ENCODE measurements at places on chromosomes 1 and 21.

DNA sequence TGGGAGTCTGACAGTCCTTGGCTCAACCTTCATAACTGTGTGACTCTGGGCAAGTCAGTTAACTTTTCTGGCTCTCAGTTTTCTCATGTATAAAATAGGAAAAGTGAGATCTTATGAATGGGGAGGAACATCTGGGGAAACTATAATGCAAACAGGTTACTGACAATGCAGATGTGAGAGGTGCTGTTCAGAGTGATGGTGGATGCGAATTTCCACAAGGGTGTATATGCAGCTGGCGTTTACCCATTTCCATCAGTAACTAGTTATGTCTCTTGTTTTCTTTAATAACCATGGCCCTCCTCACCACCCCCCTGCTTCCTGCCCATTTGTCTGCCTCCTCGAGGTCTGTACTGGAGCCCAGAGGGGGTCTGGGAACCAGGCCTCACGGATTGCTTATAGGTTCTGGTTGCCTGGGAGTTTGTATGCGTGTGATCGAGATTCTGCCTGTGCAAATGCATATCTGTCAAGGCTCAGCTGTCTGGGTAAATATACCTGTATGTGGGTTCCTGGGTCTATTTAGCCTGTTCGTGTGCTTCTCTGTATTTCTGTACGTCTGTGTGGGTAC, 44.4 kb downstream of the AHDC1 start:
- no peak for DNase-seq

GRCh38 chr1:28147264-28148094, 29.0 kb downstream of the PTAFR start:
- no peak for DNase-seq

GRCh38 chr1:90952906-90953305, 68.9 kb downstream of the ZNF644 start:
- no peak for DNase-seq

- DNase-seq, result no peak
Observed at GRCh38 chr1:54500107-54500431, 48.0 kb upstream of the ACOT11 start.

DNA sequence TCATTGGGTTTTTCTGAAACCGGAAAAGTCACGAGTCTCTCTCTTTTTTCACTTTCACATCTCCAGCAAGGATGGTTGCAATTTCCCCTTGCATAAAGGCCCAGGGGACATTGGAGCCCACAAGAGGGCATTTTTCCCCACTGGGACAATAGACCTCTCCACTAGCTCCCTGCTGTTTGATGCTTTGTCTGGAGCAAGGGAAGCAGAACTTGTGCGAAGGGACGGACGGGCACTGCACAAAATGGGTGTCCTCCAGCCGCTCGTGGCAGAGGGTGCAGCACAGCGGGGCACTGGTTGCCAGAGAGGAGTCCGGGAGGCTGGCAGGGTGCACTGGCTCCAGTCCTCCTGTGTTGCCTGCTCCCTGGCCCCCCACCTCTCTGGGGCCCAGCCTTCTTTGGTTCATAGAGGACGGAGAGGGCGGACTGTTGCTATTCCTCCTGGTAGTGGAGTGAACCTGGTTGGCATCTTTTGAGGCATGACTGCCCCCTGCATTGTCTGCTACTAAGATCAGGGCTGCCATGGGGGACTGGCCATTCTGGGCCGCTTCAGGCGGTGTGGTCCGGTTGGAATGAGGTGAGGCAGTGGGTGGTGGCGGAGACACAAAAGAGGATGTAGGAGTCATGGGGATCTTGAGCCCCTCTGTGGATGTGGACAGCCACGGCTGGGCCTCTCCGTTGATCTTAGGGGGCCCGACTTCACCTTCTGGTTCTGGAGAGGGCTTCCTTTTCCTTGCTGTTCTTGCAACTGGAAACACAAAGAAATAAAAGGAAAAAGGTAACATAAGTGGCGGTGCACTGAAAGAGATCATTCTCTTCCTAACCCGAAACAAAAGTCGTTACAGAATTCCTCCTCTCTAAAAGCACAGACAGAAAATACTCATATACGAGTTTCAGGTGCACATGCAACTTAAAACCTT, 2.6 kb downstream of the IRF2BP2 start:
- DNase-seq, result peak; percentile 76

GRCh38 chr1:88731475-88732269, 47.6 kb downstream of the PKN2 start:
- peak; percentile 43 for DNase-seq

- no peak for DNase-seq
Observed at GRCh38 chr1:52022133-52022532, 11.5 kb downstream of the KTI12 start.

- DNase-seq, result no peak
Observed at GRCh38 chr1:236681219-236681618, 5.1 kb upstream of the ACTN2 start.

- DNase-seq, result no peak
Observed at GRCh38 chr1:17045150-17045549, 8.7 kb downstream of the SDHB start.

GRCh38 chr1:180256341-180257027, 26.4 kb downstream of the LHX4 start:
- DNase-seq, result no peak

GRCh38 chr1:38758820-38759219, 100.8 kb downstream of the RRAGC start:
- DNase-seq, result no peak

GRCh38 chr21:37547615-37548200, 181.1 kb downstream of the DYRK1A start:
- no peak for DNase-seq

- DNase-seq, result no peak
Observed at GRCh38 chr1:12065872-12066271, 2.8 kb downstream of the TNFRSF8 start.

DNA sequence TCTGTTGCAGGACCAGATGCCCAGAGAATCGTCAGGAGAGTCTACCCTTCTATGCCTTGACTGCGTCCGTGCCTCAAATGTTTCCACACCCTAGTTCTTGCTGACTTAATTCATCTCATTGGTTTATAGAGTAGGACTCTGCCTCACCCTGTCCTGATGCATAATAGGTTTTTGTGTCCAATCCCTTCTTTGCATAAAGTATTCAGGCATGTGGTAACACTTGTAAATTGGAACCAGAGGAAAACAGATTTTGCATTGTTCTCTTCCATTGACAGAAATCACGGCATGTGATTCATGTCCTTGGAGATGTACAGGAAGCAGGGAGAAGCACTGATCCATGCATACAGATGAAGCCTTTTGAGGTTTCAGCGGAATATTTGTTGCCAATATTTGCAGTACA, 29.5 kb downstream of the PLPPR5 start:
- DNase-seq, result no peak

GRCh38 chr1:112308716-112309115, 87.3 kb upstream of the CTTNBP2NL start:
- DNase-seq, result no peak

GRCh38 chr1:201666102-201666501, 127.2 kb downstream of the NAV1 start:
- no peak for DNase-seq

DNA sequence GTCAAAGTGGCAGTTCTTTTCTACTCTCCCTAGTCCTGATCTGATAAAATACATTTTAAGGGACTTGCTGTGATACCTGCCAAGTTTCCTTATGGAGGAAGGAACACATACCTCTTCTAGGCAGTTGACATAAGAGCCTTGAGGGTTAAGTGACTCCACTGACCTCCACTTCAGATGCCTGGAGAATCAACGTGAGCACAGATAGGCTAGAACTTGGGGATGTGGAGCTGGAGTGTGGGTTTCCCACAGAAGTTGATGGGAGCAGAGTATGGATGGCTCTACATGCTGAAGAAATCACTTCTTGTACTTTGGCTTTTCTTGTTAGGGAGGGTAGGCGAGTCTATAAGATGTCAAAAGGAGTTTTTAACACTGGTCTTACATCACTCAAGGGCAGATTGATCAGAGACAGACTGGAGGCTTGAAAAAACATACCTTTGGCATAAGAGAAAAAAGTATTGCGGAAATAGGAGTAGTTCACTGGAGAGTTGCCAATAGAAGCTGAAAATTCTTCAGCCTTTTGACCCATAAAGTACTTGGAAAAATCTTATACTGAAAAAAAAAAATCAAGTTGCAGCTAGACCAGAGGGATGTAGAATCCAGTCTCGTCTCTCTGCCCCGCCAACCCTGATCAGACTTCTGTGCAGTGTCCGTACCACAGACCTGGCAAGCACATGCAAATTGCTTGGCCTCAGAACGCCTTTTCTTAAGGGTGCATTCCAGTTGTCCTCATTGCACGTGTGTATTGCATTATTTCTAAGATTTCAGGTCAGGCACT, 5.5 kb downstream of the RHOU start:
- no peak for DNase-seq

DNA sequence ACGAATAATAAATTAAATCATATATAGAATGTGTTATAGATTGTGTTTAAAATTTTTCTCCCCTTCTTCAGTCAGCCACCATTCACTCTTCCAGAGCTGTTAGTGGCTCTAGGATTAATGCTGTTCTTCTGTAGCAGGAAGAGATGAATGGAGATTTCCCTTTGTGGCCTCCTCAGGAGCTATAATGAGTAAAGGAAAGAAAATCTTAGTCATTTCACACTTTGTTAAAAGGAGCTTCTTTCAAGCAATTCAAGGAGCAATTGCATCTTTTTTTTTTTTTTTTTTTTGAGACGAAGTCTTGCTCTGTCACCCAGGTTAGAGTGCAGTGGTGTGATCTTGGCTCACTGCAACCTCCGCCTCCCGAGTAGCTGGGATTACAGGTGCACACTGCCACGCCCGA, 23.7 kb upstream of the TMCO2 start:
- no peak for DNase-seq

DNA sequence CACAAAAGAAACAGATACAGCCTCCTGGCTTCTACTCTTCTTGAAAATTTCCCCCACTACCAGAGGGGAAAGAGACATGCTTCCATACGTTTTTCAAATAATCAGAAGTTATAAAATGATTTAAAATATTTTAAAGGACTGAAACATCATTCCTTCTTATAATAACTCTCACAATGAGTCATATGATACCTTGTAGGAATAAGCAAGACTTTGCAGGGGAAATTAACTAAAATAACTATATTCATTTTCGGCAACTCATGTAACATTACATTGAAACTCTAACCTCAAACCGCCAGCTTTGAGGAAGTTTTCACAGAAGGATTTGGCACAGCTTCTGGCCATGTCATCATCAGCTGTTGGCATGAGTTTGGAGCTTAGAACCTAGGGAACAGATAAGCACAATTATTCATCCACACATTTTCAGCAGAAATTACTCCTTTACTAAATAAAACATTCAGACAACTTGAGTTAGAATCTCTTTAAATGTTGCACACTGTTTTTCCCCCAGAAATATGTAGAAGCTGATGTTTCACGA, 85.9 kb downstream of the USP24 start:
- no peak for DNase-seq

- no peak for DNase-seq
Observed at GRCh38 chr21:31558189-31558961, 101.1 kb upstream of the SOD1 start.

GRCh38 chr1:19704247-19705113, 39.8 kb downstream of the HTR6 start:
- DNase-seq, result peak; percentile 52

- DNase-seq, result no peak
Observed at GRCh38 chr1:42927274-42927841, 31.3 kb downstream of the SLC2A1 start.

DNA sequence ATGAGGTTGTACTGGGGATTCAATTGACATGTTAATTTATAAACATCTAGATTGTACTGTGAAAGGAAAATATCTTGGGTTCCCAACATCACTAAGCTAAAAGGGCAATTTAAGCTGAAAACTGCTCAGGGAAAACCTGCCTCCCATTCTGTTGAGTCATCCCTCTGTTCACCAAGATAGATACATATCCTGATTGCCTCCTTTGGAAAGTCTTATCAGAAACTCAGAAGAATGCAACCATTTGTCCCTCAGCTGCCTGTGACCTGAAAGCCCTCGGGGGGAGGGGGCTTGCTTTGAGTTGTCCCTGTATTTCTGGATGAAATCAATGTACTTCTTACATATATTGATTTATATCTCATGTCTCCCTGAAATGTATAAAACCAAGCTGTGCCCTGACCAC, 187.0 kb upstream of the ETV3 start:
- no peak for DNase-seq

GRCh38 chr1:33122483-33123178, 41.7 kb downstream of the AZIN2 start:
- no peak for DNase-seq

GRCh38 chr21:42071146-42071737, at the start of gene UMODL1:
UMODL1 (plus strand) TSS chr21:42071317; CDS start chr21:42071317, 0 bp downstream.
- no peak for DNase-seq

DNA sequence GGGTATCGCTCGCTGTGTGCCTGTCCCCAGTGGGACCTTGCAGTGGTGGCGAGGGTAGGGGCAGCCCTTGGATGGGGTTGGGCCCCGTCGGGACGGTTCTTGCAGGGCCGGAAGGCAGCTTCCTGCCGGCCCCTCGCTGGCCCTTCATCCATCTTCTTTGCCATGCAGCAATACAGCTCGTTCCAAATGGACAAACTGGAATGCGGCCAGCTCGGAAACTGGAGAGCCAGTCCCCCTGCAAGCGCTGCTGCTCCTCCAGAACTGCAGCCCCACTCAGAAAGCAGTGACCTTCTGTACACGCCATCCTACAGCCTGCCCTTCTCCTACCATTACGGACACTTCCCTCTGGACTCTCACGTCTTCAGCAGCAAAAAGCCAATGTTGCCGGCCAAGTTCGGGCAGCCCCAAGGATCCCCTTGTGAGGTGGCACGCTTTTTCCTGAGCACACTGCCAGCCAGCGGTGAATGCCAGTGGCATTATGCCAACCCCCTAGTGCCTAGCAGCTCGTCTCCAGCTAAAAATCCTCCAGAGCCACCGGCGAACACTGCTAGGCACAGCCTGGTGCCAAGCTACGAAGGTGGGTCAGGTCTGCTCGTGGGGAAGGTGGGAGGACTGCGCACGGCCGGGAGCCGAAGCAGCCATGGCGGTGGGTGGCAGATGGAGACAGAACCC, 45.8 kb downstream of the SIM2 start:
- no peak for DNase-seq

DNA sequence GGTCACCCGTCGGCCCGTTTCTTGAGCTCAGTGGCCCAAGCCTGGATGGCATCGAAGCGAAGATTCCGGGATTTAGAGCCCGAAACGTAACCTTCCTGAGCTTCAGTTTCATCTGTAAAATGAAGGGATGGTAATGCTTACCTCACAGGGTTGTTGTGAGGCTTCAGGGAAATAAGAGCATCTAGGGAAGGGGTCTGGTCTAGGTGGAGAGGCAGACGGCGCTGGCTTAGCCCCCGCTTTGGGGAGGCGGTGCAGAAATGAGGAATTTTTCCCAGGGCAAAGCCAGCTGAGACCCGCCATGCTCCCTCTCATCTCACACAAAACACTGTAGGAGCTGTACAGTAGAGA, 717 bp upstream of the MYCL start:
- no peak for DNase-seq
